Fibroblast of lung (primary cell): ENCODE measurements at places on chromosomes 5 and 9.
A peak's percentile ranks its signal among the peaks of the same experiment; 100 is the strongest.

GRCh38 chr9:98960409-98960808, 16.7 kb downstream of the COL15A1 start:
- DNase-seq: no peak

DNA sequence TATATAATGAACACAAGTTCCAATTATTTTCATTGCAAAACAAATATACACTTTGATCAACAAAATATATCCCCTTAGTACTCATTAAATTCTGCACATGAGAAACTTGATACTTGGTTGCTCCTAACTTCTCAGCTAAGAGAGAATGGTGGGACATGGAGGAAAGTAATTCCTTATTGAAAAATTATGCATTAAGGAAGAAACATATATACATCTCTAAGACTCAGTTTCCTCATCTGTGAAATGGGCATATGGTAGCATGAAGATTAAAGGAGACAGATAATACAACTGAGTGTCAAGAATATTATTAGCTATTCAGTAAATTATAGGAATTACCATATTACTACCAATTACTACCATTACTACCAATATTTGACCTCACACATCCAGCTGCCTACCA, 85.8 kb downstream of the CRB2 start:
- DNase-seq: no peak

- DNase-seq: peak; percentile 43
Observed at GRCh38 chr5:105508519-105508918, 1945.9 kb upstream of the NUDT12 start.

DNA sequence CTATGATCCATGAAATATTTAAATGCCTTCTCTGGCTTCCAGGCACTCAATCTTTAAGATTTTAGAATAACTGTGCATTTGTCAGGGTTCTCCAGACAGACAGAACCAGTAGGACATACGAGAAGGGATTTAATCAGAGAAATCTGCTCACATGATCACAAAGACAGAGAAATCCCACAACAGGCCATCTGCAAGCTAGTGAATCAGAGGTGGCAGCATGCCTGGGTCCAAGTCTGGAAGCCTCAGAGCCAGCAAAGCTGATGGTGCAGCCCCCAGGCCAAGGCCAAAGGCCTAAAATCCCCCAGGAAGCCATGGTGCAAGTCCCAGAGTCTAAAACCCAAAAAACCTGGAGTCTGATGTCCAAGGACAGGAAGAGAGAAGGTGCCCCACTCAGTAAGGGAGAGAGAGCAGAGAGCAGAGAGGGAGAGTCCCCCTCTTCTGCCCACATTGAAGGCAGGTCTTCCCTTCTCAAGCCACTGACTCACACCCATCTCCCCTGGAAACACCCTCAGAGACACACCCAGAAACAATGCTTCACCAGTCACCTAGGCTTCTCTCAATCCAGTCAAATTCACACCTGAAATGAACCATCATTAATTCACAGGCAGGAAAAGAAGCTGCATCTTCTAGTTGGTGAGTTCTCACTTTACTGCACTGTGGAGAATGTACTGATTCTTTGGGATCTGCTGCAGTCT, 48.7 kb downstream of the CAMSAP1 start:
- no peak for DNase-seq

- DNase-seq: peak; percentile 52
Observed at GRCh38 chr9:118529210-118529609, 825.0 kb downstream of the TLR4 start.

DNA sequence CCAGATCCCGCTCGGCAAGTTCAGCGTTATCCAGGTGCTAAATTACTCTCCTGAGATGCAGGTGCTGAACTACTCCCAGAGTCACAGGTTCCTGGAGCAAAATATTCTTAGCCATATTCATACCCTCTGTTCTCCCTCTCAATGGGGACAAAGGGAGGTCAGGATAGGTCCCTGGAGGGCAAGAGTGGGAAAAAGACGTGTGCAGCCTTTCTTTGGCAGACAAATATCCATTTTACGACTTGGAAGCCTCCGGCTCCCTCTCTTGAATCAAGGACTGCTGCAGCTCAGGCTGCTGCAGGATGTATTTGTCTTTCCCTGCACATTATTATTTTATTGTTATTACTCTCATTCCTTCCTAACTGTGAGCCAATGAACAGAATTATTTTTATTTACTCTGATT, 590.2 kb downstream of the NR2F1-AS1 start:
- DNase-seq: no peak

DNA sequence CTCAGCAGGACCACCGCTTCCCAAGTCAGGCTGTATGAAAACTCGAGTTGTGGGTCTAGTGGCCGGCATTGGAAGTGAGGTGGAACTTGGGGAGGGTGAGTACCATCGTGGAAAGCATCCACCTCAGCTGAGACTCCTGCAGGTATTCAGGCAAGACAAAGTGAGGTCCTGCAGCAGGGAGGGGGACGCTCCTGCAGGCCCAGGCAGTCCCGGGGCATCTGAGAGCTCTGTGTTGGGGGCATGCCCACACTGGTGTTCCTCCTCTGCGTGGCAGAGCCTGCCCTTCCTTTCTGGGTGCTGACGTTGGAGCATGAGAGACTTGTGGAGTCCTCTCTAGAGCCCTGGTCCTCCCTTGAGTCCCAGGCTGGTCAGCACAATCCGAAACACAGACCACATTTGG, 187.7 kb downstream of the CACNA1B start:
- no peak for DNase-seq

GRCh38 chr5:136020001-136020382, 8.8 kb upstream of the TGFBI start:
- no peak for DNase-seq

DNA sequence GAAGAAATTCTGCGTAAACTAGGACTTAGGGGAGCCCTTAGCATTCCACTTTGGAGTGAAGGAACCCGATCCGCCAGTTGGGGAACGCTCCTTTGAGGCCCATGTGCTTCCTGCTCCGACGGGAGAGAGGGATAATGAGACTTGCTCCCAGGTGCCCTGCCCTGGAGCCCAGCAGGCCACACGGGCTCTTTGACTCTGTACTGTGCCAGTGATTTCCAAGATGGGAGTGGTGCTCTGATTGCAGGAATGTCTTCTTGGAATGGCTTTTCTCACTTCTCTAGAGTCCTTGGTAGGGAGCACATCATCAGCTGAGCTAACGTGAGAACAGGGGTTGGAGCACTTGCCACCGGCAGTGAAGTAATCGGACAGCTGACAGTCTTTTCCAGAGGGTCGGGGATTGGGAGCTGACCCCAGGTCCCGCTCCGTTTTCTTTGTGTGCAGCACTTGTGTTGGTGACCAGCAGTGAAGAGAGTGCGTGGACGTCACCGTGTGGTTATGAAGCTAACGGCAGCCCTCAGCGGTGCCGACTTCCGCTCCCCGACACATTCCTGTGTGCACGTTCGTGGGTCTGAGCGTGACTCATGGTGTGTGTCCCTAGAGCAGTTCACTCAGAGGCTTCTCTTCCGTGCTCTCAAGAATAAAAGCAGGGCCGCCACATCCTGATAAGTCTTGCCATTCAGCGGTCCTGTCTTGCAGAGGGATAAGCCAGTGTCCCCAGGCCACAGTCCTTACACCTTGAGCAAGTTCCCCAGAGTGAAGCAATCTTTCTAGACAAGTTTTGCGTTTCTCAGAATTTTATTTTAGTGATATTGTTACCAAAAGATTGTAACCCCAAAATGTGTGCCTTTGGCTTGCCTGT, 25.6 kb downstream of the ABL1 start:
- DNase-seq: peak; percentile 100

DNA sequence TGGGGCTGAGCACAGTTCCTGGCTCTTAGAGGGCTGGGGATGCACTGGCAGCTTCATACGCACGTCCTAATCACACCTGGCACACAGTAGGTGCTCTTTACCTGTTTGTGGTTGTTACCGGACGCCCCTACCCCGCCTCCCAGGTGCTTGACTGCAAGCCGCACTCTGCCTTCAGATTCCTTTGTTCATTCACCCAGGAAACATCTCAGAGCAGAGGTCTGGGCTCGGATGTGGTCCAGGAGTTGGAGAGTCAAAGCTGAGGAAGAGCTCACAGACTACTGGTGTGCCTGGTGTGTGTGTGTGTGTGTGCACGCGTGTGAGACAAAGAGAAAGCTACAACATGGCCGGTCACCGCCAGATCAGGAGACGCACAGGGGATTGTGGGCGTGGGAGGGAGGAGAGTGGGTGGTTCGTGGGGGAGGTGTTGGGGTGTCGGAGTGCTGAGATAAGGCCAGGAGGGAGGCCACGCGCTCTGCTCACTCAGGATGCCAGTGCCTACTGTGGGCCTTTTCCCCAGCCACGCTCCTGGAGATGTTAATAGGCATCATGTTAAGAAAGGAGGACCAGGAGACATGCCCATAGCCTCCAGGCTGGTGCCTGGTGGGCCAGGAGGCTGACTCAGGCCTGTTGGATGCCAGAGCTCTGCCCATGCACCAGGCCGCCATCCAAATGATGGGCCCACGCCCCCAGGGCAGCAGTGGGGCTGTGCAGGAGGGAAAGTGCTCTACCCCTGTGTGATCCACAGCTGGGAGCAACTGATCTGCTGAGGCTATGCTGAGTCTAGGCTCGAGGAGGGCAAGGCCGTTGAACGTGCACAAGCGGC, 39.9 kb downstream of the CRB2 start:
- DNase-seq: no peak

DNA sequence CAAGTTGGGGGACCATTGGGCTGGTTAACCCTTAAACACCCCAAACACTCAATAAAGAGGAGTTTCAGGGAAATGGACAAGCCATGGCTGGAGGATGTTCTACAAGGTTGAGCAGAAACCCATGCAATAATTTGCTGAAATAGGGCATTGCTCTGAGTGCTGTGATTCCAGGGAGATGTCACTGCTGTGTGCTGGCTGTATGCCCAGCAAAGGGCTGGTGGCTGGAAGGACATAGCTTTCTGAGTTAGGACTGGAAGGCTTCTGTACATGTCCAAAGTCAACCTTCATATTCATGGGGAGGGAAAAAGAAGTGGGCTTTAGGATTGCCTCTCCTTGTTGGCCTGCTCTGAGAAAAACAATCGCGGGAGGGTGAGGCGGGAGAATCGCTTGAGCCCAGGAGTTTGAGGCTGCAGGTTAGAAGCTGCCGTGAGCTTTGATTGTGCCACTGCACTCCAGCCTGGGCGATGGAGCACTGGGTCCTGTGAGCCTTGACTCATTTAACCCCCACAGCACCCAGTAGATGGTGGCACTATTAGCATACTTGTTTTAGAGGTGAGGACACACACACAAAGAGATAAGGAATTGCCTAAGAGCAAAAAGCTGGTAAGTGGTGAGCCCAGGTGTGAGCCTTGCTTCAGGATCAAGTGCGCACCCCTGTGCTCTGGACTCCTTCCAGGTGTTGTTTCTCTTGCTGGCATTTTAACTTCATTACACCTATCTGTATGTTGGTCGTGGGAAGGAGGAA, 20.4 kb downstream of the IL12B start:
- no peak for DNase-seq

GRCh38 chr9:123131258-123131657, 97.8 kb downstream of the GPR21 start:
- DNase-seq: peak; percentile 84

- DNase-seq: no peak
Observed at GRCh38 chr5:117881426-117882230, 1106.7 kb downstream of the DTWD2 start.

- no peak for DNase-seq
Observed at GRCh38 chr9:136373300-136374182, at the start of gene CARD9. TSS of gene CARD9 (minus strand) at chr9:136373669. CDS start at chr9:136372078, 1,591 bp downstream.

DNA sequence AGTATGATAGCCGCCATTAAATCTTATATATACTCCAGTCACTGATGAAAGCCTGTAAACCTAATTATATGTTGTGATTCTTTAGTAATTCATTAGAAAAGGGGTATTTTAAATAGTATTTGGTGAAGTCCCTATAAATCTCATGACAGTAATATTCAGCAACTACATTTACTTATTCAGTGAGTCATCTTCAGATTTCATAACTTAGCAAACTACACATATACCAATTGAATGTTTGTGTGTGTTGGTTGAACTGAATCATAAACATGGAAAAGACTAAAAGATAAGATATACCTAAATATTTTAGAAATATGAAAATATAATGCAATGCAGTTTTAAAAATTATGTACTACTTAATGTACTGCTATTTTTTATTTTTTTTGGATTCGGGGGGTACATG, 1050.4 kb downstream of the MAT2B start:
- DNase-seq: peak; percentile 62

- DNase-seq: no peak
Observed at GRCh38 chr5:44387921-44388320, 1.3 kb downstream of the FGF10 start.

DNA sequence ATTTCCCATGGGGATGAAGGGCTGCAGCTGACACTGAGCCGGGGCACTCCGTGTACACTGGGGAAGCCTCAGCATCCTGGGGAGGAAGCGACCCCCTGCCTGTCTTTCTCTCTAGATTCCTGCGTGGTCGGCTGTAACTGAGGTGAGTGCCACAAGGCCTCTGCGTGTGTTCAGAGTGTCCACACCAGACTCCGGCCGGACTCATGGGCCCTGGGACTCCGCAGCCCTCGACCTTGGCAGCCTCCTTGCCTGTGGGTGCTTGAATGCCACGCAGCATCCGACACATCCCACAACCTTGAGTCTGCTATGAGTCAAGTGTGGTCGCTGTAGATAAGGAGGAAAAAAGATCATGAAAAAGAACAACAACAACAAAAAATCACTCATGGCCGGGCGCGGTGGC, 23.4 kb downstream of the PAEP start:
- no peak for DNase-seq

GRCh38 chr9:34590381-34591247, 1.1 kb upstream of the CNTFR start:
- no peak for DNase-seq

DNA sequence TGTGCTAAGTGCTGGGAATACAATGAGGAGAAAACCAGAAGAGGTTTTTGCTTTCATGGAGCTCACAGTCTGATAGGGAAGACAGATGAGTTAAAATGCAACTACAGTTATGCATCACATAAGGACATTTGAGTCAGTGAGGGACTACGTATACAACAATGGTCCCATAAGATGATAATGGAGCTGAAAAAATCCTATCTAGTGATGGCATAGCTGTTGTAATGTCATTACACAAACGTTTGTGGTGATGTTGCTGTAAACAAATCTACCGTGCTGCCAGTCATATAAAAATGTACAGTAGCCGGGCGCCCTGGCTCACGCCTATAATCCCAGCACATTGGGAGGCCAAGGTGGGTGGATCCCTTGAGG, 110.1 kb upstream of the RAD23B start:
- no peak for DNase-seq

DNA sequence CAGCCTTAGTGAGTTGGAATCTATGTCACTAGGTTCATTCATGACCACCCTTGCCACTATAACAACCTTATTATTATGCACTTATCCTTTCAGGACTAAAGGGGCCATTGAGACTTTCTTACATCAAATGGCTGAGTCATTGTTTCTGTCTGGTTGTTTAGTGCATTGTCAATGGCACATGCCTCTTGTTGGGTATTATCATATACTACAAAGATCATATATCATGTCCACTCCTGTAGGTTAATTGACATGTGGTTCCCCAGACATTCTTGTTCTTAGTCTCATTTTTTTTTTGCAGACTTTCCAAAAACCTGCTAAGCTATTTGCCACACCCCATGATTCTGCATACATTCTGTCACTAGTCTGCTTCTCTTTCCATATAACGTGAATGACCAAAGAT, 66.7 kb upstream of the PRDM9 start:
- no peak for DNase-seq

DNA sequence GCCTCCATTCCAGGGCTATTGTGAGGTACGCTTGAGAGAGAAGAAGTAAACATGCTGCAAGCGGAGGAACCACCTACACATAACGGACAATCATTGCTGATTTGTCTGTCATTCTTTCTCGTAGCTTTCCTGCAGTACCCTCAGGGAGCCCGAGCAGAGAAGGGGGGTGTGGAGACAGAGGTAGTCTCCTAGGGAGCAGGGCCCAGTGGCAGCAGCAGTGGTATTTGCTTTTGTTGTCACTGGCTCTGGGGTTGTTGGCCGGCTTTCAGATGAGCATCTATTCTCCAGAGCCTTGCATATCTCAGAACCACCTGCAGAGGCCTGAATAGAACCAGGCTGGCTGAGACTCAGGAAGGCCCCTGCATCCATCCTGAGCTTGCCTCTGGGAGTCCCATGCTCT, 19.9 kb downstream of the ENHO start:
- DNase-seq: no peak
